ENCODE measurements at places on chromosomes 11 and 22. TPM values are rescaled to one million over a fixed set of nuclear protein-coding genes. Genes with fewer than 3 reads are reported as not detected.

DNA sequence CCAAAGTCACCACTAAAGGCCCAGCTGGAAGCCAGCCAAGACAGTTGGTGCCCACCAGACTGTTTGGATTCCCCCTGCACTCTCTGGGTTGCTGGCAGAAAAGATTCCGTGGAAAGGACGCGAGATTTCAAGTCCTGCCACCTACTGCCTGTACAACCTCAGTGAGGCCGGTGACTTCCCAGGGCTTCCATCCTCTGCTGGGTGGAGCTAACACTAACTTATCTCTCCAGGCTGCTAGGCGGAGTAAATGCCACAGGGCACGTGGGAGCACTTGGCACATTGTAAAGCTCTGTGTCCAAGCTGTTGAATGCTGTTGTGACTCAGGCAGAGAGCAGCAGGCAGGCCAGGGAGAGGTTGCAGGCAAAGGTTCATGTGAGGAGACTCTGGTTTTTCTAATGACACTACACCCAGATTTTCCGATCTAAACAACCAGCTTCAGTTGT lies 50.9 kb upstream of the CDON start:
- peak; percentile 93 for DNase-seq

Gene MPEG1
- total RNA-seq, result 38.1 TPM

GRCh38 chr22:25085930-25086901 lies 113.4 kb upstream of the CRYBB3 start:
- peak; percentile 77 for DNase-seq

Gene SUSD2
- total RNA-seq, result 7.7 TPM

DNA sequence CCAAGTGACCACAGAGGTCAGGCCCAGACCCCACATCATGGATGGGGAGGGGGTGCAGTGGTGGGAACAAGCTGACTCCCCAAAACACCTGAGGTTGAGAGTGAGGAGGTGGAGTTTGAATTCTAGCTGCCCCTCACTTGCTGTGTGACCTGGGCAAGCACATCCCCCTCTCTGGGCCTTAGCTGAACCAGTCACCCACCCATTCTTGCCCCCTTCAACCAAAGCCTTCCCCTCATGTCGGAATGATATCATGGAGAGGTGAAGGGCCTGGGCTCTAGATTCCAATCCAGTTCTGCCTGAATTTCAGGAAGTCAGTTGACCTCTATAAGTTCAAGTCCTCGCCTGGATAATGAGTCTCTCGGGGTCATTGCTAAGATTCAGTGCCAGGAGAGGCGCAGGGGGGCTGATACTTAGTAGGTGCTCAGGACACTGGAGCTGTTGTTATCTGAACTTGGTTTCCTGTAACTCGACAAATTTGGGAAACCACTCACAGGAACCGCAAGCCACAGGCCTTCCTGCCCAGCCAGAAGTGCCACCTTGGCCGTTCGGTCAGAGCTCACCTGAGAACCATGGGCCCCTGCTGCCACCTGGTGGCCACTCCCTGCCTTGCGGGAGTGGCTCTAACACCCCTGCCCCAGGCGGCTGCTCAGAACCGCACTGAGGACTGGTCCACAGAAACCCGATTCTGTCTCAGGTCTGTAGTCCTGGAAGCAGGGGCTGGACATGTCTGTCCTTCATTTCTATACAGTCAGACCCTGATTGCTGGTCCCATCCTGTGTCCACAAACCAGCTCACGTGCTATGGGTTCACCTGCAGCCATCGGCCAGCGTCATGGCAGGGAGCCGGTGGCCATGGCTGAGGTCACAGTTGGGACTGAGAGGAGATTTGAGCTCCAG lies 6.9 kb downstream of the CDC42EP1 start:
- peak; percentile 81 for DNase-seq

Gene TOP3B
- total RNA-seq, result 16.2 TPM
